ENCODE measurements at places on chromosomes 2 and 18.

GRCh38 chr2:70161069-70161534 is 29.7 kb downstream of the C2orf42 start:
- no peak for DNase-seq

GRCh38 chr2:100292022-100292580 is 30.2 kb downstream of the LONRF2 start:
- DNase-seq, result peak; percentile 89

GRCh38 chr2:102834523-102835273 is 72.9 kb downstream of the TMEM182 start:
- DNase-seq, result no peak

DNA sequence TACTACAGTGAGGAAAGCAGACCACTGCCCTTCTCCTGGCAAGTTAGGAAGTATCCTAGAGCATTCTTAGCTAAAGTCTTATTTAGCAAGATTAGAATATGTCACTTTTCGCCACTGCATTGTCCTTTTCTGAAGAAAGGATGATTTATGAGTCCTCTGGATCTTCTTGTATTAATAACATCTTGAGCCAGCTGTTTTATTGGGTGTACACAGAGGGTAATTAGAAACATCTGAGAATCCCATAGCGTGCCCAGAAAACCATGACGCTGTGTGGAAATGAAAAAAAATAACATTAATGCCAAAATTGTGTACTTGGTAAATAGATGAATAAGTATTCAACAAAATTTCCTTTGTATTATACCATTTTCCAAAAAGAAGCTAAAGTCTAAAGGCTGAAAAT is 198.7 kb downstream of the LTBP1 start:
- peak; percentile 60 for DNase-seq

DNA sequence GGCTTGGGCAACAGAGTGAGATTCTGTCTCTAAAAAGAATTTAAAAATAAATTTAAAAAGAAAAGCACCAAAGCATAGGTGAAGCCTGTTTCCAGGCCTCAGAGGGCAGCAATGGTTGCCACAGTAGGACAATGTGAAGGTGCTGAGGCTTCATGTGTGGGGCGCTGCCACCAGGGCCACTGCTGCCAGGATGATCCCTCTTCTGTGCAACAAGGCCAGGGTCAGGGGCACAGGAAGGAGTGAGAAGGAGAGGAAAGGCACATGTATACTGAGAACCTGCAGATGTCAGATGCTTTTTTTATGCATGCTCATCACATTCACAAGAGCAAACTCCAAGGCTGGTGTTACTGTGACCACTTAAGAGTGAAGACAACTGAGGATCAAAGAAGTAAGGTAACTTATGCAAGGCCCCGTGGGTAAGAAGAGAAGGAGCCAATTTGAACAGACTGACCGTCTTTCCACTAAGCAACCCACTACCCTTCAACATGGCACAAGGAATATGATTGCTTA is 79.7 kb upstream of the ACKR3 start:
- no peak for DNase-seq

GRCh38 chr18:13409026-13409425 is 190.5 kb downstream of the LDLRAD4 start:
- no peak for DNase-seq

DNA sequence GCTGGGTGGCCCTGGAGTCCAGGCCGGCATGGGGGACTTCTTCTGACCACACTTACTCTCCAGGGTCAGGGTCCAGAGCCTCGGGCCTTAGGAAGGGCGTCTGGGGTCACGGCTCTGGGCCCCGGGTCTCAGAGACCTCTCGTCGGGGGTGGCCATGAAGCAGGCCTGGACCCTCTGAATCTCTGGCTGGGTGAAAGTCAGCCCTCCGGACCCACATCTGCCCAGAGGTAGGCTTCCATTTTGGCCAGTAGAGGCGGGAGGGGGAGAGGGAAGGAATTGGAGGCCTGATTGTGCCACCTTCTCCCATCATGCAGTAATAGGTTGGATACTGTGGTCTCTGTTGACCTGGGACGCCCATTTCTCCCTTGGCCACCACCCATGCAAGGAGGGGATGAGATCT is 125.3 kb upstream of the GPC1 start:
- no peak for DNase-seq

DNA sequence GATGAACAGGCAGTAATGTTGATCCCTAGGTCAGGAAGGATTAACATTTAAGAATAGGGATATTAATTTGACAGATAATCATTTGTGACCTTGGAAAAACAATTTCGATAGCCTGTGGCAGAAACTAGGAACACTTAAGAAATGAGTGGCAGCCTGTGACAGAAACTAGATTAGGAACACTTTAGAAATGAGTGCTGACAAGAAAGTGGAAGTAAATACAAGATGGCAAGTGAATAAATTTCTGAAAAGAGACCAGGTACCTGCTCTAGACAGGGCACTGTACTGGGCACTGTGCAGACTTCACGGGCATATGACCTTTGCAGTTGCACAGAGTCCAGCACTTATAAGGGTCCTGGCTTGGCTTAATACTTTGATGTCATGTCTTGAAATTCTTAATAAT is 5.5 kb upstream of the HNRNPA3 start:
- no peak for DNase-seq

DNA sequence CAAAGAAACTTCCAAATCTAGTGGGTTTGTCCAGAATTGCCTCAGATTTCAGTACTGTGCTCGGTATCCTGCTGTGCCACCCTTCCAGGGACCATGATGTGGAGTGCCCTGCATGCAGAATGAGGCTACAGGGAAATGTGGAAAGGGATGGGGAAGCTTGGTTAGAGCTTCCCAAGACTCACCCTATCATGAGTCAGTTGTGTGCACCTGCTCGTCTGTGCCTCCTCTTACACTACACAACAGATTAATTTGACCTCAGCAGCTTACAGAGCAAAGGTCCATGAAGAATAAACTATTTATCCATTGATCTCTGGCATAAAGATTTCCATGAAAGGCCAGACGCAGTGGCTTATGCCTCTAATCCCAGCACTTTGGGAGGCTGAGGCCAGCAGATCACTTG is 21.3 kb upstream of the NCK2 start:
- DNase-seq, result no peak

DNA sequence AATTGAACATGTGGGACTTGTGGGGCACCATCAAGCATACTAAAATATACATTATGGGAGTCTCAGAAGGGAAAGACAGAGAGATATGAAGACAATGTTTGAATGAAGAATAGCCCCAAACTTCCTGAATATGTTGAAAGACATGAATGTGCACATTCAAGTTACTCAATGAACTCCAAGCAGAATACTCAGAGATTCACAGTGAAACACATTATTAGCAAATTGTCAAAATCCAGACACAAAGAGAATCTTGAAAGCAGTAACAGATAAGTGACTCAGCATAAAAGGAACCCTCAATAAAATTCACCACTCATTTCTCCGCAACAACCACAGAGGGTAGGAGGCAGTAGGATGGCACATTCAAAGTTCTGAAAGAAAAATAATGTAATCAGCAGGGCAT is 8.8 kb downstream of the C2orf92 start:
- no peak for DNase-seq

DNA sequence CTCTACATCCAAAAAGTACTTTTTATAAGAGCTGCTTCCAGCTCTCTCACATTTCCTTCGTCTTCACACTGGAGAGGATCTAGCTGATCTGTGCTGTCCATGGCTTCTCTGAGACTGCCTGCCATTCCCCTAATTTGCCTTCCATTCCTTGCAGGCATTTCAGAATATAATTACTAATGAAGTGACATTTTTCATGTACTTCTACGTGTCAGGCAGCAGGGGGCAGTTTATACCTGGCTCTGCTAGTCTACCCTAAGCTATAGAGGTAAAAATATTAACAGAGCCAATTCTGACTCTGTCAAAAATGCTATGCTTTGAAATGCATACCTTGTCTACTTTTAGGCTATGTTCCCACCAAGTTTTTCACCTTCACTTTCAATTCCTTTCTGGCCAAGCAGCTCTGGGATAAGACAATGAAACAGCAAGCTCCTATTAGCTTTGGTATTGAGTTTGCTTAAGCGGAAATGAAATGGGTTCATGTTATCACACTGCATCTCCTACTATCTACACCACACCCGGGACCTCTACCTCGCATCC is 81.9 kb downstream of the MEP1B start:
- DNase-seq, result peak; percentile 29

- no peak for DNase-seq
Observed at GRCh38 chr2:202555356-202555755, 79.4 kb upstream of the FAM117B start.

DNA sequence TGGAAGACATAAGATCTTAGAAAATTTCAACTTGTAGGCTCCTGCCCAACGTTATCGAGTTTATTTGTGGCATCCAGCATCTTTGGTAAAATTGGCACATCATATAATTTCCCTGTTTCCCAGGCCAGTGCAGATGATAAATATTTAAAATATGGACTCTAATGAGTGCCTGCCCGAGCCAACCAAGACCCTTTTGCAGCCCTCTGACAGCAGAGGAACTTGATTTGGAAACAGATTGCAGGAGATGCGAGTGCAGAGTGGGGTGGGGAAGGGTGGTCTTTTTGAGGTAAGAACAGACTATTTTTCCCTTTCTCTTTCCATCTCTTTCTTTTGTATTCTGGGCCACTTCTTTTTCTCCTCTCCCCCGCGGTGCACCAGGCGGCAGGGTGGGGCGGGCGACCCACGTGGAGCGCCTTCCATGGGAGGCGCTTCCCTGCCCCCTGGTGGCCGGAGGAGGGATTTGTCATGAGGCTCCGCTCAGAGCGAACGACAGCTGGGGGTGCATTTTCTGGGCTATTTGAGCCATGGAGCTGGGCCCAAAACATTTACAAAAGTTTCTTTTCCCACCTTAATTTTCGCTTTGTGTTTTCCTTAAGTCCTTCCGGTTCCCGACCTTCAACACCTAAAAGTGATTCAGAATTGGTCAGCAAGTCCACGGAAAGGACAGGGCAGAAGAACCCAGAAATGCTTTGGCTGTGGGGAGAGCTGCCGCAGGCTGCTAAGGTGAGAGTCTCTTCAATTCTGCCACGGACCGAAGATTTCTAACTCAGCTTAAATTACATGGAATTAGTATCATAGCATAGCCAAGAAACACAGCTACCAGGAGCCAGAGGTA is 32.7 kb downstream of the LPIN1 start:
- DNase-seq, result peak; percentile 67

GRCh38 chr18:4333043-4333442 is 122.1 kb downstream of the DLGAP1 start:
- DNase-seq, result no peak

- peak; percentile 84 for DNase-seq
Observed at GRCh38 chr18:23650968-23651927, 11.5 kb downstream of the ANKRD29 start.

GRCh38 chr2:200177971-200178911 is 128.3 kb upstream of the SPATS2L start:
- DNase-seq, result peak; percentile 56

DNA sequence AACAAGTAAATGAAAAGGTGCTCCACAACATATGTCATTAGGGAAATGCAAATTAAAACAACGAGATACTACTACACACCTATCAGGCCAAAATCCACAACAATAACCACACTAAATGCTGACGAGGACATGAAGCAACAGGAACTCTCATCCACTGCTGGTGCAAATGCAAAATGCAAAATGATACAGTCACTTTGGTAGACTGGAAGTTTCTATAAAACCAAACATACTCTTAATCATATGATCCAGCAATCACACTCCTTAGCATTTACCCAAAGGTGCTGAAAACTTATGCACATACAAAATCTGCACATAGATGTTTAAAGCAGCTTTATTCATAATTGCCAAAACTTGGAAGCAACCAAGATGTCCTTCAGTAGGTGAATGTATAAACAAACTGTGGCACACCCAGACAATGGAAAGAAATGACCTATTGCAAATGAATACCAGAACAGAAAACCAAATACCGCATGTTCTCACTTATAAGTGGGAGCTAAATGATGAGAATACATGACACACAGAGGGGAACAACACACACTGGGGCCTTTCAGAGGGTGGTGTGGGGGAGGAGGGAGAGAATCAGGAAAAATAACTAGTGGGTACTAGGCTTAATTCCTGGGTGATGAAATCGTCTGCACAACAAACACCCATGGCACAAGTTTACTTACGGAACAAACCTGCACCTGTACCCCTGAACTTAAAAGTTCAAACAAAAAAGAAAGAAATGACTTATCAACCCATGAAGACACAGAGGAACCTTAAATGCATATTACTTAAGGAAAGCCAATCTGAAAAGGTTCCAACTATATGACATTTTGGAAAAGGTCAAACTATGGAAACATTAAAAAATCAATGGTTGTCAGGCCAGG is 80.4 kb downstream of the ASXL2 start:
- DNase-seq, result no peak
